Psoas muscle (tissue), 8 donors: ENCODE measurements at places on chromosomes 7 and 10.

DNA sequence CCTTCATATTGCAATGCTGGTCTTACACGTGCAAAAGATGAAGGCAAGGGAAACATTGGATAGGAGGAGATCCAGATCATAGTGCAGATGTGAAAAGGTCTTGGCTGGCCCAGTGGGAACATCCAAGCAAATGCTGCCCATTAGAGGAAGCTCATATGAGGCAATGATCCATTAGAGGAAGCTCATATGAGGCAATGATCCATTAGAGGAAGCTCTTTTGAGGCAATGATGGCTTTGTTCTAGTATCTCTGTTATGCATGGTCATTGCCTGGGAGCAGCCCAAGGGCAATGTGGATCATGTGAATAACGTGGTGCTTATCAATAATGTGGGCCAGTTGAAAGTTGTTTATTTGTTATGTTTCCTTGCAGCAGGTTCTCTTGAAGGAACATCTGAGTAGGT lies 37.8 kb downstream of the STEAP4 start:
- no peak overlapping the region for H3K27ac ChIP-seq
- no peak overlapping the region for H3K4me3 ChIP-seq
- no peak for DNase-seq

DNA sequence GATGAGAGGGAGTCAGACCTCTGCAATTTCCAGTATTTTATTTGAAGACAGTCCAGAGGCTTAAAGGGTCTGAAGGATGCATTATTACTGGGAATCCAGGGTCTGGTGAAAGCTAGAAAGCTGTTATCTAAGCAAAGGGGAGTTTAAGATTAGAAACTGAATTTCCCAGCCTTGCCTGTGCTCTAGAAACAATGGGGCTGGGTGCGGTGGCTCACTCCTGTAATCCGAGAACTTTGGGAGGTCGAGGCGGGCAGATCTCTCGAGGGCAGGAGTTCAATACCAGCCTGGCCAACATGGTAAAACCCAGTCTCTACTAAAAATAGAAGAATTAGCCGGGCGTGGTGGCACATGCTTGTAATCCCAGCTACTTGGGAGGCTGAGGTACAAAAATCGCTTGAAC lies 71.5 kb upstream of the ANLN start:
- DNase-seq: no peak
- H3K36me3 ChIP-seq: no peaks in the 10 kb centered on the region
- no peaks in the 10 kb centered on the region for H3K4me1 ChIP-seq
- no peaks in the 10 kb centered on the region for H3K27me3 ChIP-seq

DNA sequence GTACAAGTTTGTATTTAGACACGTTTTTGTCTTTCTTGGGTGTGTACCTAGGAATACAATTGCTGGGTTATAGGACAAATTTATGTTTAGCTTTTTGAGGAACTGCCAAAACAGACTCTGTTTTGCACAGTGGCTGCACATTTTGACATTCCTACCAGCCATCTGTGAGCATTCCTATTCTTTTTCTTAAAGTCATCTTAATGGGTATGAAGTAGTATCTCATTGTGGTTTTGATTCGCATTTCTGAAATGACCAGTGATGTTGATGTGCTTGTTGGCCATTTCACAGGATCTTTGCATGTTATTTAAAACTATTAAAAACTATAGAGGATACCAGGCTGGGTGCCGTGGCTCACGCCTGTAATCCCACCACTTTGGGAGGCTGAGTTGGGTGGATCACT lies 32.6 kb upstream of the IL15RA start:
- H3K4me1 ChIP-seq: no peaks in the 10 kb centered on the region
- no peak overlapping the region for H3K4me3 ChIP-seq
- no peak for DNase-seq
- no peaks in the 10 kb centered on the region for H3K27me3 ChIP-seq

DNA sequence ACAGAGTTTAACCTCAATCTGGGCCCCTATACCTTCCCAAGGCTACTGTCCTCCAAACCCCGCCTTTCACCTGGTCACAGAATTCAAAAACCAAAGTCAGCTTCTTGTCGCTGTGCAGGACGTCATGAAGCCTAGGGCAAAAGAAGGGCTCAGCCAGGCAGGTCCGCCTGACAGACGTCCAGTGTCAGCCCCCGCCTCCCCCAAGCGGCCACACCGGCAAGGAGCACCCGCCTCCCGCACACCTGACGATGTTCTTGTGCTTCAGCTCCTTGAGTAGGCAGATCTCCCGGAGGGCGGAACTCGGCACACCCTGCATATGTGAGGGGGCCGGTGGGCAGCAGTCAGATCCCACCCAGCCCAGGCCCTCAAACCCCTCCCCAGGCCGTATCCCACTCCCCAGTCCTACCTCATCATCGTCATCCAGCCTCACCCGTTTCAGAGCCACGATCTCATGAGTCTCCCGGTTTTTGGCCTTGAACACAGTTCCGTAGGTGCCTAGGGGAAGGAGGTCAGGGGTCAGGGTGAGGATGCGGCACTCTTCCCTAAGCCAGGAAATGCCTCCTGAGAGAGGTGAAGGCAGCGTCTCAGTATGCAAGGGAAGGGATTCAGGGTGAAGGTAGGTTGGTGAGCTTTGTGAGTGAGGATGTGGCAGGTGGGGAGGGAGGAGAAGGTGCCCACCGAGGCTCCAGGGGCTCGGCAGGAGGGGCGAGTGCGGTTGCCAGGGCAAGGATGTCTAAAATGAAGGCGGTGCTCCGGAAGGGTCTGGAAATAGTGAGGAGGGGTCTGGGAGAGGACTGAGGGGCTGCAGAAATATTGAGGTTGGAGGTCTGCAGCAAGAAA lies 811 bp downstream of the CDK5 start:
- H3K36me3 ChIP-seq: no peaks in the 10 kb centered on the region
- DNase-seq: no peak
- H3K4me1 ChIP-seq: peaks cover 26% of the 10 kb centered on the region
- no peaks in the 10 kb centered on the region for H3K27me3 ChIP-seq
- no peak overlapping the region for H3K27ac ChIP-seq
